RWPE1 (cell line): ENCODE measurements at places on chromosomes 6 and 20.

DNA sequence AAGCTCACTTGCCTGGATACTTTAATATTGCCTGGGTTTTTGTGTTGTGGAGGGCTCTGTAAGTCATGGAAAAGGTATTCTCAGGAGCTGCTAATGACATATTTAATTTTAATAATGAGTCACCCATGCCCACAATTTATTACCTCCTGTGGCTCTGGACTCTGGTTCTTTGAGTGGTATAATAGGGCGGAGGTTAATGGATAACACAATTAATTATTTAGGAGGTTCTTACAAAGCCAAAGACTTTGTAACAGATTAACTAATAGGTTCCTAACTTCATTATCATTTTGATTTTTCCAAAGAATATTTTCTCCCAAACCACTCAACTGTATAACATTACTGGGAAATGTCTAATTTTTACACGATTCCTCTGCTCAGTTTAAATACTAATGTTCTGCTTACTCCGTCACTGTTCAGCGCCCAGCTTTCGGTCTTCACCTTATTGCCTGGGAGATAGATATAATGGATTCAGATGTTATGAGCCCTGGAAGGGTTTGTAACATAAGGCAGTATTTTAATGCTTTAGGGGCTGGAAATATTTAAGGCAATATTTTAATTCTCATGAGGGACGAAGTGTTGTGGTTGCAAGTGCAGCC lies 29.4 kb downstream of the PHACTR3 start:
- no peak for DNase-seq

DNA sequence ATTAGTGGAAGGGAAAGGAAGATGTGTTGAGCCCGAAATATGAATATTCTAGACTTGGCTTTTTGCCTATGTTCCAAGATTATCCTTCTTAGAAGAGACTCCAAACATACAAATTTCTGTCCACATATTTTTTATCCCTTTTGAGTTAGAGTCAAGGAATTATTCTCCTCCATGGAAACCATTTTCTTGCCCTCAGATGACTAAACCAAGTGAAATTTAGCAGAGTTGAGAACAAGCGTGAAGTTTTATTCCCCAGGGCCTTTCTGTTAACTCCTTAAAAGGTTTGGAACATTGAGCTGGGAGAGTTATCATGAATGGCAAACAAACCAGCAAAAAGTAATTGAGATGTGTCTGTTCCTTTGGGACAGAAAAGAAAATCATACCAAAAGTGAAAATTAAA lies 286.1 kb upstream of the PLCB4 start:
- DNase-seq, result no peak

DNA sequence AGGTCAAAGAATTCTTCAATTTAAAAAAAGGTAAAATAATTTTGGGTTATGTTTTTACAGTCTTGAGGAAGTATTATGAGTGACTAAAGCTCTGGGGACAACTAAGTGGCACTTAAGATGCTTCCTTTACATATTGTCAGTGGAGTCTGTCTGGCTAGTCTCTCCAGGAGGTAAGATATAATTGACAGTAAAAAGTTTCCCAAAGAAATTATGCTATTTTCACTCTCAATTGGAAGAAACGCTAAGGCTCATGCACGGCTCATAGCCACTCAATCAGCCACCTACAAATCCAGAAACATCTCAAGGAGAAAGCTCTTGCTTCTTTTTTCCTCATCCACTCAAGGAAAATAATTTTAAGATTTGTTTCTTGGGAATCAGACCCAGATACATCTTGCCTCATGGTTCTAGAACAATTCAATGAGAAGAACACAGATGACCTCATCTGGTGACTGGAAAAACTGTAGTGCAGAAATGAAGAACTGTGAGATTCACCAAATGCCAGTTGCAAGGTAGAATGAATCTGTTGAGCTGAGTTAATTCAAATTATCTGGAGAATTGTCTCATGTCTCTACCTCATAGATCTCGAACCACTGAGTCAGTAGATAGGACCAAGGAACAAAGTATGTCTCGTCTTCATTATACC lies 252.9 kb downstream of the TPBG start:
- no peak for DNase-seq

GRCh38 chr6:7566107-7566506 lies 23.9 kb upstream of the SNRNP48 start:
- no peak for DNase-seq
